Brain pericyte (primary cell): ENCODE measurements at places on chromosomes 16 and 17.

- no peak for DNase-seq
Measured at GRCh38 chr16:88711750-88712340, 5.5 kb downstream of the CTU2 start.

DNA sequence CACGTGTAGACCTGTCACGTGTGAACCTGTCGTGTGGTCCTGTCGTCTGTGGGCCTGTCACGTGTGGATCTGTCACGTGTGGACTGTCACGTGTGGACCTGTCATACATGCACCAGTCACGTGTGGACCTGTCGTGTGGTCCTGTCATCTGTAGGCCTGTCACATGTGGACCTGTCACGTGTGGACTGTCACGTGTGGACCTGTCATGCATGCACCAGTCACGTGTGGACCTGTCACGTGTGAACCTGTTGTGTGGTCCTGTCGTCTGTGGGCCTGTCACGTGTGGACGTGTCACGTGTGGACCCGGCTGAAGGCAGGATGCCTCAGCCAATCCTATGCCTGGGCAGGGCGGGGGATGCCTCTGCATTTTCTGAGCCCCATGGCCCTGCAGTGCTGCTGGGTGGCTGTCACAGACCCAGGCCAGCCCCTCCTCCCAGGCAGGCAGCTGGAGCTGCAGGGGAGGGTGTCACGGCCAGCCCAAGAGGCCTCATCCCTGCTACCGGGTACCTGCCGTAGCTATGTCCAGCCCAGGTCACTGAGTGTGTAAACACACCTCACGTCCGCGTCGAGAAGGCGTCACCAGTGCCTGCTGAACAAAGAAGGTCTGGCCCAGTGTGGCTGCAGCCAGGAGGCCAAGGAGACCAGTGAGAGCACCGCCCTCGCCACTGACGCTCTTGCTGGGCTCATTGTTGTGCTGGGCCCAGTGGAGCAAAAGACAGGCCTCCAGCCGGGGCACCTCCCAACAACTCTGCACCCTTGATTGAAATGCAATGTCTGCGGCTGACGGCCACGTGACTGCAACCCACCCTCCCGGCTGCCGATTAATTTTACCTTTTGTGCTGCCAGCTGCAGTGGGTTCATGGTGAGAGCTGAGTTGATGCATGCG lies 18.6 kb upstream of the ACSF3 start:
- no peak for DNase-seq

DNA sequence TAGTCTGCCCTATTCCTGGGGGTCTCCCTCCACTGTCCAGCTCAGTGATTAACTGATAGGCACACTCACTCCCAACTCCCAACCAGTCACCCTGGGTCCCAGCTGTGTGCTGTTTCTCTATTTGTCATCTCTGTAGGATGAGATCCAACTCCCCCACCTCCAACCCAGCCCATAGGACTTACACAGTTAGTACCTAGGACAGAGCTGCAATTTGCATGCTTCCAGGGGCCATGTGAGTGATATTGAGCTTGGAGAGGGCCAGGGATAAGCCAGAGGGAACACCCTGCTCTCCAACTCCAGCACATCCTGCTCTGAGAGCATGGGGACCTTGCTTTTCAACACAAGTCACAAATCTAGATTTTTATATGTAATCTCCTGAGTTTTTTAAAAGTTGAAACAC lies 8.8 kb downstream of the C17orf113 start:
- no peak for DNase-seq

- no peak for DNase-seq
Measured at GRCh38 chr16:73499276-73499675, 451.3 kb upstream of the ZFHX3 start.

GRCh38 chr16:50617646-50618184 lies 63.4 kb downstream of the SNX20 start:
- DNase-seq: no peak

DNA sequence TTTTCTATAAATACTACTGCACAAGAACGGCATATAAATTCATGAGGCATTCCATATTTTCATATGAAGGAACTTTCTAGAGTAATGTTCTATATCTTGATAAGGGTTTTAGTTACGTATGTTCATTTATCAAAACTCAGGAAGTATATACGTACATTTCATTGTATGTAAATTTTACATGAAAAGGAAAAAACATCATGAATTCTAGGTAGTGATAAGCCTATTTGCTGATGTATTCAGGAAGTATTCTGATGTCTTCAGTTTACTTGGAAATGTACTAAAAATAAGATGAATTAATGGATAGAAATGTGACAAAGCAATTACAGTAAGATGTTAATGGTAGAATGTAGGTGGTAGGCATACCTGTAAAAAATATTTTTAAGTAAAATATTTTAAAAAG lies 4.7 kb downstream of the DGKE start:
- no peak for DNase-seq

DNA sequence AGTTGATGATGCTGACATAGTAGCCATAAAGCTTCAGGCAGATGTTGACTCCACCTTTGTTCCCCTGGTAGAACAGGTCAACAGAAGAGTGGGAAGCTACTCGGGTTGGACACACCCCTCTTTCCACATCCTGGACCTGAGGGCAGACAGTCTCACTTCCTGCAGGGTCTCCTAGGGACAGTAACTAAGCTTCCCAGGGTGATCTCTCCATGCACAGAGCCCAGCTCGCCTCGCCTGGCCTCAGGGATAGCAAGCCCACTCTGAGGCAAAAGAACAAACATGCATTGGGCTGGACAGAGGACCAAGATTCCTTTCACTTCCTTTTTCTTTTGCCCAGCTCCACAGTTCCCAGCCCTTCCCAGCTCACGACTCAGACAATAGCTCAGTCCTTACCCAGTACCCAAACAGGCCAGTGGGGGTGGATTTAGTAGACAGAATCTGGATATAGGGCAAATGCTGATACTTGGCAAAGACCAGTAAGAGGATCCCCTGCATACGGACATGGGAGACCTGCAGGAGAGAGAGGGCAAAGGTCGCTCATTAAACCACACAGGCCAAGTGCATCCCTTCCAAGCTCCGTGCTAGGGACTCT lies 7.0 kb downstream of the INPP5K start:
- no peak for DNase-seq

GRCh38 chr17:17965152-17965721 lies 7.0 kb downstream of the TOM1L2 start:
- no peak for DNase-seq

GRCh38 chr16:90046971-90047713 lies 27.9 kb upstream of the DBNDD1 start:
- DNase-seq: no peak

DNA sequence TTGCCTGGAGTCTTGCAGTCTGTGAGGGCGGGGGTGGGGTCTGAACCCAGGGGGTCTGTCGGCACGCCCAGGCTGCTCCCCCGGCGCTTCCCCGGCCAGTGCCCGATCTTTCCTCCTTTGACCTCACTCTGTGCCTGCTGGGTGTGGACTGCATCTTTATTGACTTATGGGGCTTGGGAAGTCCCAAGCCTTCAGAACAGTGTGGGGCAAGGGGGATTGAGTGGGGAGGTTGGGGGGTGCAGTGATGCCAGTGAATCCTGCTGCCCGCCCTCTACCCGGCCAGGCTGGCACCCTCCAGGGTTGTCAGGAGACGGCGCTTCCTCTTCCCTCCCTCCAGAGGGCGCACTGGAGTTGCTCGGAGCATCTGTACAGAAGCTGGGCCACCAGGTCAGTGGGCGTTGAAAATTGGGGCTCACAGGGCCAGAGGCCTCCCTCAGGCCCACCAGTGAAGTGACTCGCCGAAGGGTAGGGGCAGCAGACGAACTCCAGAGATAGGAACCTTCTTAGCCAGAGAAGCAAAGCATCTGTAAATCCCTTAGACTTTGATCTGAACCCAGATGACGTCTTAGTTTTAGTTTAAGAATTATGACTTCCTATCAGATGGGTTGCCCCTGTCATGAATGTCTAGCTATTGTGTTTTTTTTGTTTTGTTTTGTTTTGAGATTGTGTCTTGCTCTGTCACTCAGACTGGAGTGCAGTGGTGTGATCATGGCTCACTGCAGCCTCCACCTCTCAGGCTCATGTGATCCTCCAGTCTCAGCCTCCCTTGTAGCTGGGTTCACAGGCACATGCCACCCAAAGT lies 184.8 kb upstream of the CIBAR2 start:
- DNase-seq: no peak

DNA sequence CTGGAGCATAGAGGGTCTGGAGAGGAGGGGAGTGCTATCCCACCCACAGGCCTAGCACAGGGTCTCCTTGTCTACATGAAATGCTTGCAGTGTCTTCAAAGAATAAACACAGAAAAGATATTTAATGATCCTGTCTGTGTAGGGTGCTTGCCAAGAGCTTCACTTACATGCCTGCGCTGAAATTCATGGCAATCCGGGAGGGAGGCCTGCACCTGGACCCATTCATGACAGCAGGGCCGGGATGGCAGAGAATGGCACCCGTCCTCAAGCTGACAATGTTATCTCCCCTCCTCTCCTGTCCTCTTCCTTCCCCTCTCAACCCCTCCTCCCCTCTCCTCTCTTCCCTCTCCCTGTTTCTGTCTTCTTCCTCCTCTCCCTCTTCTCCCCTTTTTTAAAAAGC lies 2.1 kb downstream of the ADGRG3 start:
- DNase-seq: no peak

DNA sequence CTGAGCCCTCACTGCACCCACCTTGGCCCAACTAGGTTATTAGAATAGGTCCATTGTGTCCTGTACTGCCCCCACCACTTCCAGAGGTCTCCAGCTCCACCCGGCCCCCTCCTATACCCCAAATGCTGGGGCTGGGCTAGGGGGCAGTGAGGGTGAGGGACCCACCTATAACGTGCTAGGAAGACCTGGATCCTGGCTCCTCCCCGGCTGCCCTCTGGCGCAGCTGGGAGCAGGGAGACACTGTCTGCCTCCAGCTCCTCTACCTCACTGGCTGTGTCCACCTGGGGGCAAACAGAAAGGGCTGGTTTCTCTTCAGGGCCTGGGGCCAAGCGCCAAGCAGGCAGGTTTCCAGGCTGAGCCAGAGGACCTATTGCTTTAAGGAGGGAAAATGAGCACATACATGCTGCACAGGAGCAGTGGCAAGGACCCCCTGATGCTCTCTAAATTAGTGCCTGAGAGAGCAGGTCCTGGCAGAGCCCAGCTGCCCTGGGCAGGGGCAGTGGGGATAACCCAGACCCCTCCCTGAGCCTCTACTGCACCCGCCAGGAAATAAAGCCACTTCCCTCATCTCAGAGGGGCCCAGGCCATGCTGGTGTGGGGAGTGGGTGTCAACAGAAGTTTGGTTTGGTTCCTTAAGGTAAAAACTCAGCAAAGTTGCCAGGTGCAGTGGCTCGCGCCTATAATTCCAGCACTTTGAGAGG lies 12.2 kb downstream of the TSPOAP1 start:
- no peak for DNase-seq

DNA sequence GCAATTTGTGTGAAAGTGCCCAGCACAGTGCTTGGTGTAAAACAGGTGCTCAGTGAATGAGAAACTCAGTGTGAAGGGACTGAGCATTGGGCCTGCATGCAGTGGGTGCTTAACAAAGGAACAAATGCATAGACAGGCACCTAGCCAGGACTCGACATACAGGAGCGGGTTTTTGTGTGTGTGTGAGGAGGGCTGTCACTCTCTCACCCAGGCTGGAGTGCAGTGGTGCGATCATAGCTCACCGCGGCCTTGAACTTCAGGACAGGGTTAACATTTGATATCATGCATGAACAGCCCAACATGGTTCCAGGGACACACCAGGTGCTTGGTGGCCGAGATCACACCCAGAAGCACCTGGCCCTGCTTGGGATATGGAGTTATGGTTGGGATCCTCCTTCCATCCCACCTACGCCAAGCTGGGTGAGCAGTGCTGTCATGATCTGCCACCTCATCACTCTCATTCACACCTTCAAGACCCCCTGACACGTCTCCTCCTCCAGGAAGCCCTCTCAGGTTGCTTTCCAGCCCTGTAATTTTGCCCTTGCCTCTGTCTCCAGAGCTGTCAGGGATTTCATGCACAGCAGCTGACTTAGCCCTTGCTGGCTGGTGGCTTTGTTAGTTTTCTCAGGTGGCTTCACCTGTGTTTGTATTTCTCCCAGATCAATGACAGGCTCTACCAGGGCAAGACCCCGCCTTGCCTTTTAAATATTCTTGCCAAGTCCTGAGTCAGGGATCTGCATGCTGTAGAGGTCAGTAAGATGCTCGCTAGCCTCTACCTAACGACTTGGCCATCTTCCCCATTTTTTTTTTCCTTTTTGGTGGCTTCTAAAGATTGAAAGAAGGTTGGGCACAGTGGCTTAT lies 66.4 kb downstream of the OR1D5 start:
- DNase-seq: no peak

DNA sequence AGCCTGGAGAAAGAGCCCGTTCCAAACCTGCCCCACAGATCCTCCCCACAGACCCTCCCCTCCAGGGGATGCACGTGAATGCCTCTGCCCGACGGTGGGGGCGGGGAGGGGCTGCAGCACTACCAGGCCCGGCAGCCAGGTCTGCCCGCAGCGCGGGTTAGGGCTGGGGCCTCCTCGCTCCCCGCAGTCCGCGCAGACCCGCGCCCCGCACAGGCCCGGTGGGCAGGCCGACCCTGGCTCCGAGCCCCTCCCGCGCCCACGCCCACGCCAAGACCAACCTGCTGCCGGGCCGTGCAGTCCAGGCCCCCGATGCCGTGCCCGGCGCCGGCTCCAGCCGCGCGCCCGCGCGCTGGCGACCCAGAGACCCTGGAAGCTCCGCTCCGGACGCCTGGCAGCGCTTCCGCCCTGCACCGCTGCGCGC lies at the start of gene RPUSD1:
TSS of gene RPUSD1 (minus strand) at position 404 of the 421 bp plus-strand sequence. CDS start 644 bp downstream, outside the sequence.
- DNase-seq: no peak

- DNase-seq: no peak
Measured at GRCh38 chr16:4345836-4346781, 5.0 kb downstream of the PAM16 start.

- DNase-seq: no peak
Measured at GRCh38 chr17:48642843-48643696, 16.9 kb upstream of the HOXB9 start.

DNA sequence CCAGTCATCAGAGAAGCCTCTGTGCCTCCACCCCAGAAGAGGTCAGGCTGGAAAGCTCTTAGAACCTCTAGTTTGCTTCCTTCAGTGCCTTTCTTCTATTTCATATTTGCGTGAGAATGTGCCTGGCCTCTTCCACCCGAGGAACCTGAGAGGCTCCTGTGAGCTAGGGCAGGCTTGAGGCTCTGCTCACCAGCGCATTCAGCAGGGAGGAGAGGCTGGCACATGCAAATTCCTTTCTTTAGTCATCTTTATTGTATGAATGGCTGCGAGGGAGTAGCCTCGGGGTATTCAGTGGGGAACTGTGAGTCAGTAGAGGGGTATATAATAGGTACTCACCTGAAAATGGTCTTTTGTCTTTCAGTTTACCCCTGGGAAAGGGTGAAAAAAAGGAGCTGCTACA lies 268.3 kb downstream of the ABCC12 start:
- no peak for DNase-seq

GRCh38 chr17:78815696-78816095 lies 24.9 kb downstream of the USP36 start:
- DNase-seq: no peak
